ENCODE measurements at places on chromosomes 12 and 14. TPM values are rescaled to one million over a fixed set of nuclear protein-coding genes. Genes with fewer than 3 reads are reported as not detected.

The TCL1B gene
- 0.03 TPM for polyA plus RNA-seq

The BMP4 gene
- polyA plus RNA-seq, result 40.0 TPM

The CLEC14A gene
- polyA plus RNA-seq, result 5.9 TPM

The ENDOU gene
- 1.8 TPM for polyA plus RNA-seq

The NAA30 gene
- polyA plus RNA-seq, result 24.3 TPM

The ARMH4 gene
- 3.8 TPM for polyA plus RNA-seq

- DNase-seq, result no peak
Measured at GRCh38 chr14:71672596-71672995, 259.6 kb upstream of the RGS6 start.

DNA sequence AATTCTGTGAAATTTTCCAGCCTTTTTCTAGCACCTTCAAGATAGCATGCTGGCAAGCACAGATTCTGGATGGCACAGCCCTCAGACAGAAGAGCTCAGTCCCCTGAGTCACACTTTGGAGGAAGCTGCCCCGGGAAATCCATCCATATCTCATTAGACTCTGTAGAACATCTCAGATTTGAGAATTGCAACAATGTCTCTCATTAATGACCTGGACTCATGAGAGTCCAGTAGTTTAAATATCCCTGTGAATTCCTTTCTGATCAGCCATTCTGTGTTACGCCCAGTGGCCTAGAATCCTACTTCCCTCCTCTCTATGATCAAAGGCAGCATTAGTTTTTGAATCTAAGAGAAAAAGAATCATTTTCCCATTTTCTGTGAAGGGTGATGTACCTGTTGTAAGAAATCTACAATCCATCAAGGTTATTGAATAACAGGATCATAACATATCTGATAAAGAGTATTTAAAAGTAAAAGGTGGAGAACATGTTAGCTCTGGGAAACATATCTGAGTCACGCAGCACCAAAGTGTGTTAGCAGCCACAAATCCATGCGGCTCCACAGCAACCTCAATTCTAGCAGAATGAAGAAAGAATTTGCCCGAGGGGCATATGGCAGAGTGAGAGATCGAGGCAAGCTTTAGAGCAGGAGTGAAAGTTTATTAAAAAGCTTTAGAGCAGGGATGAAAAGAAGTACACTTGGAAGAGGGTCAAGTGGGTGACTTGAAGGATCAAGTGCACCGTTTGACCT lies 855.6 kb upstream of the TMEM132C start:
- no peak for DNase-seq

DNA sequence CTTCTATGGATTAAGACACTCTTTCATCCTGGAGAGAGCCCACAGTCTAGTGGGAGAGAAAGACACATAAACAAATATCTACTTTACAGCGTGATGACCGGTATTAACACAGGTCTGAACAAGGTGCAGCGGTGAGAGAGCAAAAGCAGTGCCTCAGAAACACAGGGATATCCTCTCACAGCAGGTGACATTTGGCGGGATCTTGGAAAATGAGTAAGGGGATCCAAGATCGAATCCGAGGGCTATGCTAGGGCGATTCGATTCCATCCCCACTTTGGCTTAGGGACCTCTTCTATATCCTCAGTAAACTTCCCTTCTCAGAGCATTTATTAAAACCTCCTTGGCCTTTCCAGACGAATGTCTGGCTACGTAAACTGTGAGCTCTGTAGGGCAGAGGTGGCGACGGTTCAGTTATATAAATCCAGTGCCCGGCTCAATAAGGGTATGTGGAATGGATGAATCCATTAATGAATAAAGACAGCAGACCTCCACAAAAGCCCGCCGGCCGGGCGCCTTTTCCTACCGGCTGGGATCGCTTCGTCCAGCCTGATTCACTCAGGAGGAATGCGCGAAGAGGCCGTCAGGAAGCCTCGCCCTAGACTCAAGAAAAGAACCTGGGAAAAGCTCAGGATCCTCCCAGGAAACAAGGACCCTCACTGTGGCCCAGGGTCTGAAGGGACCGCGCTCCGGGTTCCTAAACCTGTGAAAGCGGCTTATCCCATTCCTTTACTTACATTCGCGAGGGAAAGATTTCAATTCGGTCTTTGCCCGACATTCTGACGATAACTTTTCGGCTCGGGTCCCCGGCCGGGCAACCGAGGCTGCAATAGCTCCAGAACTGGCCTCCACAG lies 455 bp downstream of the ATP6V1D start:
- DNase-seq, result peak; percentile 37

DNA sequence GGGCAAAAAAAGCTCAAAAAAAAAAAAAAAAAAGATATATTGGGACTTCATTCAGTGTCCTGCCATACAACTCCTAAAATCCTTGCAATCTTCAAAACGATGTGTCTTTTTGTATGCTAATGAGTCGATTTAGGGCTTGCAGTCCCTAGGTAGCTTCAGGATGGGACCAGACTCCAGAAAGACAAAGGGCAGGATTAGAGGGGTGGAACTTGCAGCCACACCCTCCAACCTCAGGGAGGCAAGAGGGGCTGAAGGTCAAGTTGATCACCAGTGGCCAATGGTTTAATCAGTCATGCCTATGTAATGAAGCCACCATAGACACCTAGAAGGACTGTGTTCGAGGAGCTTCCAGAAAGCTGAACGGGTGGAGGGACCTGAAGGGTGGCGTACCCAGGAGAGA lies 29.3 kb downstream of the TEAD4 start:
- no peak for DNase-seq

GRCh38 chr14:87547536-87547935 lies 445.4 kb downstream of the GALC start:
- DNase-seq, result no peak

DNA sequence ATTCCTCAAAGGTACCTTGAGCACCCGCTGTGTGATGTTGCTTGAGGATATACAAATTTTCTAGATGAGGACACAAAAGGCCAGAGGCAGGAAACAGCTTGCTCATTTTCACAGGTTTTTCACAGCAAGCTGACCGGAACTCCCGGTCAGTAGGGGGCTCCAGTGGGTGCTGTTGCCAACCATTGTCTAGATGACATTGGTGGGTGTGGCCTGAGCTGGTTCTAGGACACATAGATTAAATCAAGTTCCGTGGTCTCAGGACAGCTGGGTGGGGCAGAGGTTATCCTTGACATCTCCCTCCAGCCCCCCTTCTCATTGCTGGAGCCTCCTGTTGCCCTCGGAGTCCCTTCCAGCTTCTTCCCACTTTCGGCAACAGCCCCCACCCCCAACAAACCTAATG lies 153.6 kb upstream of the FKBP4 start:
- DNase-seq, result no peak

- DNase-seq, result no peak
Measured at GRCh38 chr14:27387463-27387862, 789.6 kb upstream of the NOVA1 start.

DNA sequence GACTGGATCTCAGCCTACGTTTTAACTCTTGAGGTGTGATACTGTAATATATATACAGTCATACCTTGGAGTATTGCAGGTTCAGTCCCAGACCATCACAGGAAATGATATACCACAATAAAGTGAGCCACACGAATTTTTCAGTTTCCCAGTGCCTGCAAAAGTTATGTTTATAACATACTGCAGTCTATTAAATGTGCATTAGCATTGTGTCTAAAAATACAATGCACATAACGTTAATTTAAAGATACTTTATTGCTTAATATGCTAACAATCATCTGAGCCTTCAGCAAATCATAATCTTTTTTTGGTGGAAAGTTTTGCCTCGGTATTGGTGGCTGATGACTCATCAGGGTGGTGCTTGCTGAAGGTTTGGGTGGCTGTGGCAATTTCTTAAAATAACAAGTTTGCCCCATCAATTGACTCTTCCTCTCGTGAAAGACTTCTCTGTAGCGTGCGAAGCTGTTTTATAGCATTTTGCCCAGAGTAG lies 18.9 kb downstream of the PYROXD1 start:
- DNase-seq, result no peak

GRCh38 chr12:113422030-113422885 lies at the start of gene SDSL:
Gene SDSL (plus strand): TSS chr12:113422380. CDS start chr12:113427983, 5,603 bp downstream.
- DNase-seq, result peak; percentile 86

DNA sequence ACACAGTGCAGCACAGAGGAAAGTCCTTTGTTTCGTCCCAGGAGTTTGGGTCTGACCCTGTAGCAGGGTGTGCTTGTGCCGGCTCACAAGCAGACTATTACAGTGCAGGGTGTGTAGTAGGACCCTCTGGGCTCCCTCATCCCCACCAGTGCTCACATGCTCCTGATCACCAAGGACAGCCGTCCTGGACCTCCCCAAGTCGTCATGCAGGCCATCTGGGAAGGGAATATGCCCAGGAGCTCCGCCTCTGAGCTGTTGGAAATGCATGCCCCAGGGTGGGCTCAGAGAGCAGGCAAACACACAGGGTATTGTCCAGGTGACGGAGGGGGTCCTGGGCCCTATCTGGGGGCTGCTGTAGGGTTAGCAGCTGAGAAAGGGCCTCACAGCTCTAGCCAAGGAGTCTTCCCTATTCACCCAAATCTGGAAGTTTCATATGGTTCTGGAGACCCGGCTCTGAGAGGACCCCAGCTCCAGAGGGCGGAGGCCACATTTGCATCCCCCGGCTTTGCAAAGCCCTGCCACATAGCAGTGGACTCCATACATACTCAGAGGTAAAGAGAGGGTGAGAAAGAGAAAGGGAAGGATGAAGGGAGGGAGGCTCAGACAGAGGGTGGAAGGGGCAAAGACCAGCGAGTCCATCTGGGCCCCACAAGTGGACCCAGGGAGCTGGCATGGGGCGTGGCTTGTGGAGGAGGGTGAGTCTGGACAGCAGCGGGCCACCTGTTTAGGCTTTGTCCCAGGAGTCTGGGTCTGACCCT lies 53.5 kb upstream of the PPP2R5C start:
- peak; percentile 64 for DNase-seq

- DNase-seq, result no peak
Measured at GRCh38 chr12:131391399-131391798, 319.5 kb upstream of the SFSWAP start.

- no peak for DNase-seq
Measured at GRCh38 chr12:1922985-1923384, 4.5 kb upstream of the CACNA2D4 start.

DNA sequence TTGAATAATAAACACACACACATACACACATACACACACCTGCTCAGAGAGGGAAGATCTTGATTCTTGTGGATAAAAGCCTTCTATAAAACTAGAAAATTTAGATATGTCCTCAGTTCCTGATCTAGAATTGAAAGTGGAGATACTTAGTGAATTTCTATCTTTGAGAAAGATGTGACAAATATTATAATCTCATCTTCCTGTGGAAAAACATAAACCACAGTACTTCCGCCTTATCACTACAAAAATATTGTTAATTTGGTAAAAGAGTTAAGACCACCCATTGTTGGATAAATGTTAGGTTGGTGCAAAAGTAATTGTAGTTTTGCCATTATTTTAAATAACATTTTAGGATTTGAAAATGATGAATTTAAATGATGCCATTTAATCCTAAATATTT lies at the start of gene KLRK1:
Gene KLRK1, minus strand, starts transcription at position 138 of the 400 bp plus-strand sequence. CDS start 1,231 bp downstream, outside the sequence.
- no peak for DNase-seq

DNA sequence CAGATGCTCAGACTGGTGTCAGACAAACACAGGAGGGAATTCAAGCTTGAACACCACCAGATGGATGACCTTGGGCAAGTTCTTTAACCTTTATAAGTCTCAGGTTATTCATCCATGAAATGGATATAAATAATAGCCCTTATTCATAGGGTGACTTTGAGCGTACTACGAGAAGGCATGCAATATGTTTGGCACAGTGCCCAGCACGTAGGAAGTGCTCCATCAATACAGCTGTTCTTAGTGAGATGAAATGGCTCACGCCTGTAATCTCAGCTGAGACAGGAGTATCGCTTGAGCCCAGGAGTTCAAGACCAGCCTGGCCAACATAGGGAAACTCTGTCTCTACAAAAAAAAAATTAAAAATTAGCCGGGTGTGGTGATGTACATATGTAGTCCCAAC lies 84.8 kb upstream of the FICD start:
- DNase-seq, result no peak

DNA sequence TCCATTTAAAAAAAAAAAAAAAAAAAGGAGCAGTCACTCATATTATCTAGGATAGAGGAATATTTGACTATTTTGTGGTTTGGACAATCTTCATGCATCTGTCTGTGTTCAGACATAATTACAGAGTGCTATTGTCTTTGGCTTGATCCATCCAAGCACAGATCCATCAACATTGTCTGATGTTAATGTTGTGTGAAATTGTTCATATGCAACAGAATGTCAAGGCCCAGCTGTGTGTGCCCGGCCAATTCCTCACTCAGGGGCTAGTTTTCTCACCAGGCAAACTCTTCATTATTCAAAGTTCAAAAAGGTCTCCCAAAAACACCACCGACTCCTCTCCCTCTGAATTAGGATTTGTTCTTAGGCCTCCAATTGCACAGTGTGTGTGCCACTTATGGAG lies 324.9 kb upstream of the TMTC1 start:
- DNase-seq, result no peak

- no peak for DNase-seq
Measured at GRCh38 chr14:104746071-104746545, 6.8 kb upstream of the SIVA1 start.

DNA sequence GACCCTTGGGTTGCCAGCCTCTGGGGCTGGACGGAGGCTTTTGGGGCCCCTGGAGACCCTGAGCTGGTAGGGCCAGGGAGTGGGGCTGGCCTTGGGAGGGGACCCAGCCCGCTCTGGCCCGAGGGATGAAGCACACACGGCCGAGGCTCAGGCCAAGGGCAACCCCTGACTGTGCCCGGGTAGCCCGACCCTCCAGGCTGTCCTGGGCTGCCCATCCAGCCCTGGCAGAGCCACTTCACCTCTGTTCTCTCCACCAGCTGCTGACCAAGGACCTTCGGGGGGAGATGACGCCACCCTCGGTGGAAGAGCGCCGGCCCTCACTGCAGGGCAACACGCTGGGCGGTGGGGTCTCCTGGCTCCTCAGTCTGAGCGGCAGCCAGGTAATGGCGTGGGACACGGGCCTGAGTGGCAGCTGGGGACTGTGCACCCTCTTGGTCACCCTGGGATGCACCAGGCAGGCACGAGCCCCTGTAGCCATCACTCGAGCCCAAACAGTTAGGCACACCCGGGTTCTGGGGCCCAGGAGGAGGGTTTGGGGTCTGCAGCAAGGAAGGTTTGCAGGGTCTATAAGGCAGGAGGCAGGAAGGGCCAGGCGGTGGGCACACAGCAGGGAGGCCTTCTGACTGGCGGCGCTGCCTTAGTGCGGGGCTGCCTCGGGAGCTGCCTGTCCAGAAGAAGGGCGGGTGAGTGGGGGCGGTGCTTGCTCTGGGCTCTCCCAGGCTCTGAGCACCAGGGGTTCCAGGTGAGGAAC lies 19.7 kb downstream of the ASPG start:
- DNase-seq, result no peak

GRCh38 chr14:101234244-101234937 lies 326.9 kb upstream of the DIO3 start:
- DNase-seq, result peak; percentile 79

- no peak for DNase-seq
Measured at GRCh38 chr14:68270342-68270741, 450.8 kb downstream of the RAD51B start.

GRCh38 chr12:125402874-125403789 lies 337.9 kb downstream of the AACS start:
- peak; percentile 19 for DNase-seq

All from large intestine (tissue), 12 donors.